GM13976 (cell line): ENCODE measurements at places on chromosomes 1 and 21.

- DNase-seq: no peak
These were observed 42.7 kb upstream of the LIN9 start for GRCh38 chr1:226351709-226352108.

DNA sequence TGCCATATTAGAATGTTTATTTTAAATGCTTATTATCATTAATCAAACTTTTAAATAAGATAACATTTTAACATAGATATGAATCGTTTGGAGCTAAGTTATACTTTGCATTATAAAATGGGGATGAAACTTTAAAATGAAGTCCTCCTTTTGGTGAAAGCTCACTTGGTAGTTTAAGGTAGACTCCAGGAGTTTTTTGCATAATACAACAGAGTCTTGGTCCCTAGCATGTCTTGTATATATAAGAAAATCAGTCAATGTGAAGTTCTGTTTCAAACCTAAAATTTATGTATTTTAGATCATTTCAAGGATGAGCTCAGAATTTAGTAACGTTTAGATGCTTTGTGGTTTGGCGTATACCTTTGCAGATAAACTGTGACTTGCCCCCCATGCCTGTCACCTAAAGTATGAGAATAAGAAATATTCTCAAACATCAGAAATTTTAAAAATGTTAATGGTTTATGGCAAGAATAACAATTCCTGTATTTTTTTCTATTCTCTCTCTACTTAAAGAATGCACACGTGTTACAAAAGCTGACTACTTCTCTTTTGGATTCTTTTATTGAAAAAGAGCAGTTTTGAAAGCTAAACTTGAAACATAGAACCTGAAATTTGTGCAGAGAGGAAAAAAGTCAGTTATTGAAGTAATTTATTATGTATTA lies 3.8 kb downstream of the NFIA start:
- DNase-seq: no peak

GRCh38 chr1:247402120-247402675 lies 13.8 kb upstream of the NLRP3 start:
- DNase-seq: no peak

DNA sequence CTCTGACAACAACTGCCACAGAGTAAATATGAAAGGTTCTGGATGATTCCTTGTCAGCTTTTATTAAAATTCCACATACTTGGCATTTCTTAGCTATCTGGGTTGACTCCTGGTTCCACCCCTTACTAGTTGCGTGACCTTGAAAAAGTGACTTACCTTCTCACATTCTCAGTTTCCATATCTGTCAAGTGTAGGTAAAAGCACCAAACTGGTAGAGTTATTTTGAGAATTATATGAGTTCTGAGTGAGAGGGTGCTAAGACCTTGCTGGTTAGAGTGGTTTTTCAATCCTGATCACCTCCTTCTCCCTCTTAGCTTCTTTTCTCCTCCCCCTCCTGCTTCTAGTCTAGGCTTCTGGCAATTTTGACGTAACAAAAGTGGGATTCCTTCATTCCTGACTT lies 83.4 kb upstream of the ABCD3 start:
- DNase-seq: no peak

- DNase-seq: no peak
These were observed 70.8 kb downstream of the TENT5C start for GRCh38 chr1:117676615-117677130.

- peak; percentile 74 for DNase-seq
These were observed 2.2 kb downstream of the ACAP3 start for GRCh38 chr1:1305300-1306069.

- no peak for DNase-seq
These were observed 1.2 kb upstream of the ADPRS start for GRCh38 chr1:36087233-36088123.

DNA sequence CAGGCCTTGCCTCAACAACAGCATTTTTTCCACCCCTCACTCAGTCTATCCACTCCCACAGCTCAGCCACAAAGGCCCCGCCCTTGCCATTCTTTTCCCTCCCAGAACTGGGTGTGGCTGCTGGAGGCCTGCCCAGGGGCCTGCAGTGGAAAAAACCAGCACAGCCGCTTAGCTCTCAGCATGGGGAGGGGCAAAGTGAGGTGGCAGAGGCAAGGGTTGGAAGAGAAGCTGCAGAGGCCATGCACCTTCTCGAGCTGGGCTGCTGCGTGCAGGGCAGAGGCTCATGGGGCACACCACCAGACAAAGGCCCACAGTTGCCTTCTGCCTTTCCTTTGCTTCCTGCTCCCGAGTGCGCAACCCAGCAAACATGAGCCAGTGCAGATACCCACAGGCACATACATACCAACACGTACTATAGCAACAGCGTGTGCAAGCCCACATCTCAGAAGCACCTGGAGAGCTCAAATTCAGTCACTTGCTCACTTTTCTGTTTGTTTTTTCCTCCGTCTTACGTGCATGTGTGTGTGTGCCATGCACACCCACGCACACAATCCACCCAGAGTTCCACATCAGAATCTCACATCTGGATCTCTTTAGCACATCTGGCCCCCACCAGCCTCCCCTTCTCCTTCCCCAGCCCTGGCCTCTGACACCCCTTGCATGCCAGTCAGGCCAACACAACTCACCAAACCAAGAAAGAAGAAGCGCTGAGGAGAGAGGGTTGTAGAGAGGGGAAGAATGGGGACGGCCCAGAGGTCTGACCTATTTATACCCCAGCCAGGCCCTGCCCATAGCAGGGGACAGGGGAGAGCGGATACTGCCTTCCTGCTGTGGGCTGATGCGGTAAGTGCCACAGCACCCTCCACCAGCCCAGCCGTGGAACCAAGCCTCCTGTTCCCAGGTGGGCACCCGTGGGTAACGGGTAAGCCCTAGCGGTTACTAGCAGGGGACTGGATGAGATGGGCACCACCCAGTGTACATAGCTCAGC lies at the start of gene S100A4:
S100A4 (minus strand) TSS at position 740 of the 989 bp plus-strand sequence. CDS start 1,012 bp downstream, outside the sequence.
- peak; percentile 82 for DNase-seq

- DNase-seq: no peak
These were observed 29.1 kb downstream of the THRAP3 start for GRCh38 chr1:36253161-36253862.

GRCh38 chr1:160522622-160523345 lies at the start of gene SLAMF6:
SLAMF6 (minus strand) TSS chr1:160523255; CDS start chr1:160523192, 63 bp downstream.
- DNase-seq: peak; percentile 25

DNA sequence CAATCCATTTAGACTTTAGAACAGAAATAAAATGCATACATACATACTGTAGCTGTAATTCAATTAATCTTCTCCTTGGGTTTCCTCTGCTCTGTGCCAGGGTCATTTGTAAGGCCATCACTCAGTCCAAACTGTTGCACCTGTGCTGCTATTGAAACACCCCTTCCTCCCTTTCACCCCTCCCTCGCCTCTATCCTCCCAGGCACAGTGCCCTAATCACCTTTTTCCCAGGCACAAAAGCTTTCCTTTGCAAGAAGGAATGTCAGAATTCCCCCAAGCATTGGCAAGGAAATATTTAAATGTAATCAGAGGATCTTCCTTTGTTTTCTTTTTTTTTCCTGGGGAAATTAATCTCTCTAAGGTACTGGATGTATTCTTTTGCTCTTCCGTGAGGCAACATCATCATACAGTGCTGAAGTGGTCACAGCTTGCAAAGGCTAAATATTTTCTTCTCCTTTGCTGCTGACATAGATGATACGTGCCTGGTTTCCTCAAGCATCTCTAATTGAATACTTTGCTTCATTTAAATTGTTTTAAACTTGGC lies 339.3 kb upstream of the NR5A2 start:
- DNase-seq: no peak

DNA sequence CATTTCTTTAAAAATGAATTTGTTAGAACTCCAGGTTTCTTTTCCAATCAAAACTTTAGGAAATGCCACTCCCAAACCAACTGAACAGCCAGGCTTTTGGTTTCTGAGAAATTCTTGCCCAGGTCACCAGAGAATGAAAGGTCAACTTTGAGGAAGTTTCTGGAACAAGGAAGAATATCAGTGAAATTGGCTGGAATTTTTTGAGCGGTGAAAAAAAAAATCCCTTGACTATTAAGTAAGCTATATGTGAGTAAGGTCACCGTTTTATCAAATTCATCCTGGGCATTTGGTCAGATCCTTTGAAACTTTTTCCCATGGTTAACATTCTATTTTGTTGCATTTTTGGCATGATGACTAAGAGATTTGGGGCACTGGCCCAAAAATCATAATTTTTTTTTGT lies 469.3 kb downstream of the LTN1 start:
- no peak for DNase-seq

- DNase-seq: peak; percentile 83
These were observed 15.1 kb downstream of the BLACAT1 start for GRCh38 chr1:205440476-205441317.

GRCh38 chr21:44737706-44738354 lies 26.5 kb upstream of the TSPEAR start:
- no peak for DNase-seq

GRCh38 chr1:30731806-30732276 lies 8.5 kb upstream of the MATN1 start:
- DNase-seq: no peak

GRCh38 chr1:218686258-218686657 lies 341.1 kb downstream of the TGFB2 start:
- DNase-seq: no peak

GRCh38 chr1:98881901-98882300 lies 122.8 kb downstream of the PLPPR5 start:
- DNase-seq: no peak

- no peak for DNase-seq
These were observed 9.5 kb downstream of the DENND2D start for GRCh38 chr1:111190931-111191451.

GRCh38 chr1:115373305-115373704 lies 35.3 kb upstream of the NGF start:
- no peak for DNase-seq

DNA sequence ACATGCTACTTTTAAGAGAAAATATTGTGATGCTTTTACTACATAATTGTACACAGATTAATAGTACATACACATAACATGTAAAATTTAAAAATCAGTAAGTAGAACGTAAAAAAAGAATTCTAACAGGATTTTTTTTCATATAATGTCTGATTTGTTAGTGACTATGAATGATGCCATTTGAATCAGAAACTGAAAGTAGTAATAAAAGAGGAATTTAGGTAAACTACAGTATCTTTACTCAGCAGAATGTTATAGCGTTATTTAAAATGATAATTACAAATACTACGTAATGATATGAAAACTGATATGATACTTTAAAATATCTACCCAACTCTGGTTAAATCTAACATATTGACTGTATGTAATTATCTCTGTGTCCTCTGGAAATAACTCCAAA lies 116.1 kb downstream of the DENND1B start:
- no peak for DNase-seq

DNA sequence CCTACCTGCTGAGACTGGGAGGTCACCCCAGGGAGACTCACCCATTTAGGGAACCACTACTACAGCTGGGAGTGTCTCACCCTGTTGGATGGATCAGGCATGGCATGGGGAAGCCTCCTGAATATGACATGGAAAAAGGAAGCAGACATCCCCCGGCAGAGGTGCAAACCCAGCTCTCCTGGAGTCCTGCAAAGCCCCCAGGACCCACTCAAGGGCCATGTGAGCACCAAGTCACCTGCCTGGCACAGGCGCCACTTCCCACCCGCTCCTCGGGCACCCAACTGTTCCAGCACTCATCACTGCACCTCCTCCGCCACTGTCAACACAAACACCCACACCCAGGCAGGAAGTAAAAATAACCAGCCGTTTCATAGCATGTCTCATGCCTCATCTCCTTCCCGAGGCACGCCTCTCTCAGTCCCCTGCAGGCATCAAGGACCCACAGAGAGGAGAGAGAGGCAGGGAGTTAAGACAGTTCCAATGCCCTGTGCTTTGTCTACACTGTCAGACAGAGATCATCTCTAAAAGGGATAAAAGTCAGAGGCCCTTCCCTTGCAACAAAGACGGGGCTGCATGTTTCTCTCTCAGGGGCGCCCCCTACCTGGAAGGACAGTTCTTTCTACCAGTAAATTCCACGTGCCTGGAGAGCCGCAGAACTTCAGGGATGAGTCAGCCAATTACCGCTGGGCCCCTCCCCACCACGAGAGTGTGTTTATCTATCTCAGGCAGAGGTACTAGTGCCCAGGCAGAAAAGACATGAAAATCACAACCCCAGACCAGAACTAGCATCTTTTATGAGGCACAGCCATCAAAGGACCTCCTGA lies 150.1 kb upstream of the SOD1 start:
- DNase-seq: peak; percentile 40

DNA sequence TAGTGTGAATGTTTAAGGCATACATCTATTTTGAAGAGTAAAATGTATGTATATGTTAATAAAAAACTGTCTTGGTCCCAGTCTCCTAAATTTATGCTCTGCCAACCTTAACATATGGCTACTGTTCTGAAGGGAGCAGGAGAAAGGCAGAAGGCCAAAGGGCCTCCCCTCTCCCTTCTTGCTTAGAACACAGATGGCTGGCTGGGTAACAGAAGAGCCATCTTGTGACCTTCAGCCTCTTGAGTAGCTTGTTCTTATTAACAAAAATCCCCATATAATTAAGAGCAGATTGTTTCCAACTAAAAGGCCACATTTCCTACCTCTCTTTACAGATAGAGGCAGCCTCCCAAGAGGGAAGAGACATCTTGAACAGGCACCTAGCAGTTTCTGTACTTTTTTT lies 36.1 kb downstream of the EPB41 start:
- DNase-seq: no peak
